T-cell (primary cell): ENCODE measurements at places on chromosomes 4 and X.

GRCh38 chr4:5127556-5127955, 76.3 kb downstream of the STK32B start:
- DNase-seq = no peak

GRCh38 chr4:56414135-56414670, 21.2 kb downstream of the PPAT start:
- no peak for DNase-seq

- DNase-seq = no peak
Measured at GRCh38 chr4:81353861-81354260, 117.8 kb downstream of the RASGEF1B start.

GRCh38 chr4:173073939-173074500, 94.6 kb upstream of the GALNT7 start:
- DNase-seq = no peak

GRCh38 chrX:13903405-13903804, 86.5 kb upstream of the GPM6B start:
- DNase-seq = no peak

DNA sequence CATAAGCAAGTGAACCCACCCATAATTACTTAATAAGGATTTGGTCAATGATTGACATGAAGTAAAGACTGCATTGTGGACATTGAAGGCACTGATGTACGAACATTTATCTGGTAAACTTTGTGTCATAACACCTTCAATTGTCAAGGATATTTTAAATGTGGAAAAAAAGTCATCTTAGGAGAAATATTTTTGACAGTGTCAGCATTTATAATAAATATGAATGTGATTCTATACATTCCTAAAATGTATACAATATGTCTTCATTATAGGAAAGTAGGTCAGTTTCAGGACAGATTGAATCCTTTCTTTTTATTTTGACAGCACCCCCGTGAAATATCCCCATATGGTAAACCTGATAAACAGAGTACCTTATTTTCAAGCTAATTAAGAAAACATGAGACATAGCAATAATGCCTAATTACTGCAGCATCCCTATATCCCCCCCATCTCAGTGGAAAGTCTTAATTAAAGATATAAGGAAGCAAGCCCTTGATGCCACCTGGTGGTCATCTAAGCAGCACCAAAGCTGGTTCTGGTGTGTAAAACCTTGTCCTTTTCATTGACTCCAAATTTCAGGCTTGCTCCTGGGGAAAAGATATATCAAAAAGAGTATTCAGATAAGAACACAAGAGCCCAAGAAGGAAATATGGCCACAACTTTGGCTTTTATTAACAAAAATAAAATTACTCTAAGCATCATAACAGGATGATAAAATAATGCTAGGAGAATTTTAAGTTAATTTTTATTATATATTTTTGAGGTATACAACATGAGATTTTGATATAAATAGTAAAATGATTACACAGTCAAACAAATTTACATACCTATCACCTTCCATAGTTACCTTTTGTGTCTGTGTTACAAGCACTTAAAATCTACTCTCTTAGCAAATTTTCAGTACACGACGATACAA, 379.7 kb downstream of the TLL1 start:
- no peak for DNase-seq

- no peak for DNase-seq
Measured at GRCh38 chrX:131306601-131307000, 17.5 kb upstream of the IGSF1 start.

GRCh38 chrX:21700275-21700674, 42.1 kb upstream of the KLHL34 start:
- no peak for DNase-seq

GRCh38 chrX:139930916-139931645, 1.8 kb downstream of the ATP11C start:
- DNase-seq = no peak

DNA sequence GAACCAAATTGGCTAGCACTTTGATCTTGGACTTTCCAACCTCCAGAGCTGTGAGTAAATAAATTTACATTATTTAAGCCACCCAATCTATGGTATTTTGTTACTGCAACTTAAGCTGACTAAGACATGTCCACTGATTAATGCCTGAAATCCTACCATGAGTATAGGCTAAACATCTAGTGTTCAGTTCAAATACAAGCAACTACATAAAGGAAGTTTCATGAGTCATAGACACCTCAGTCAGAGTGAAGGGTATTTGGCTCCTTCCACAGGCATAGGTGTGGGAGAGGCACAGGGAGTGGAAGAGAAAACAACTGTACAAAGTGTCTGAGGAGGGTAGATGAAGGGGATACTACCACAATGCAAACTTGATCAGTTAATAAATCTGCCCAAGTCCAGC, 35.5 kb upstream of the PCDH19 start:
- DNase-seq = no peak

DNA sequence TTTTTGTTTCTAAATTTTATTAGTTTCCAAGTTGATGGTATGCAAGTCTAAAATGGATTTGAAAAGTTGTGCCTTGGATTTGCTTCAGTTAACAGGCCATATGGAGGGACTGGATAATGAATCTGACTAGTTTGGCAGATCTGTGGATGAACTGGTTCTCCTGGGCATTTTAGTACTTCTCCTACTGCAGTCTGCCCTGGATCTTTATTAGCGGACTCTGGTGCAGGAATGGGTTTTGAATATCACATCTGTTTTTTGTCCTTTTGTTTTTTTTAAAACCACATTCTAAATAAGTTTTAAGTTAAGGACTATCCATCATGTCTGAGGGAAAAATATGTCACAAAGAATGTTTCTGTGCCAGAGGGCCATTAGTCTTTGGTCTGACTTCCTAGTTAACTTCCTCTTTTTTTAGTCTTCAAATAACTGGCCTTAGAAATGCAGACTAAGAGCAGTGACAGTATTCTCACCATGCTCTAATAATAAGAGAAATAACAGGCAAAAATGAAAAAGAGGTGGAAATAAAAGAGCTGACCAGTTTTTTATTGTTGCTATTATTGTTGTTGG, 13.9 kb upstream of the DCK start:
- DNase-seq = no peak

DNA sequence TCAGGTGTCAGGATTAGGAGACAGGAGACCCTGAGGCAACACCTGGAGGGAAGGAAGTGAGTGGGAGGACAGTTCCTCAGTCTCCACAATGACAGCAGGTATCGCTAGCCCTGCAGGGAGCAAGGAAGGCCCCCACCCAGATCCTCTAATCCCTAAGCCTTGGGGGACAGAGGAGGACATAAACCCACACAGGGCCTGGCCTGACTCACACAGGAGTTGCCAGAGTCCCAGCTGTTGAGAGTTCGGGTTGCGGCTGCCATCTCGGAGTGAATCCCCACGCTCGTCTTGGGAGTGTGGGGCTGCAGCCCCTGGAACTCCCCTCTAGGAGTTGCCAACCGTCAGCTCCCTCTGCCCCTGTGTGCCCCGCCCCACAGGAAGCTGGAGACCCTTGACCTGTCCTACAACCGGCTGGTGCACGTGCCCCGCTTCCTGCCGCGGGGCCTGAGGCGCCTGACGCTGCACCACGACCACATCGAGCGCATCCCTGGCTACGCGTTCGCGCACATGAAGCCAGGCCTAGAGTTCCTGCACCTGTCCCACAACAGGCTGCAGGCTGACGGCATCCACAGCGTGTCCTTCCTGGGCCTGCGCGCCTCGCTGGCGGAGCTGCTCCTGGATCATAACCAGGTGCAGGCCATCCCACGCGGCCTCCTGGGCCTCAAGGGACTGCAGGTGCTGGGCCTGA, 9.2 kb upstream of the BGN start:
- DNase-seq = no peak

DNA sequence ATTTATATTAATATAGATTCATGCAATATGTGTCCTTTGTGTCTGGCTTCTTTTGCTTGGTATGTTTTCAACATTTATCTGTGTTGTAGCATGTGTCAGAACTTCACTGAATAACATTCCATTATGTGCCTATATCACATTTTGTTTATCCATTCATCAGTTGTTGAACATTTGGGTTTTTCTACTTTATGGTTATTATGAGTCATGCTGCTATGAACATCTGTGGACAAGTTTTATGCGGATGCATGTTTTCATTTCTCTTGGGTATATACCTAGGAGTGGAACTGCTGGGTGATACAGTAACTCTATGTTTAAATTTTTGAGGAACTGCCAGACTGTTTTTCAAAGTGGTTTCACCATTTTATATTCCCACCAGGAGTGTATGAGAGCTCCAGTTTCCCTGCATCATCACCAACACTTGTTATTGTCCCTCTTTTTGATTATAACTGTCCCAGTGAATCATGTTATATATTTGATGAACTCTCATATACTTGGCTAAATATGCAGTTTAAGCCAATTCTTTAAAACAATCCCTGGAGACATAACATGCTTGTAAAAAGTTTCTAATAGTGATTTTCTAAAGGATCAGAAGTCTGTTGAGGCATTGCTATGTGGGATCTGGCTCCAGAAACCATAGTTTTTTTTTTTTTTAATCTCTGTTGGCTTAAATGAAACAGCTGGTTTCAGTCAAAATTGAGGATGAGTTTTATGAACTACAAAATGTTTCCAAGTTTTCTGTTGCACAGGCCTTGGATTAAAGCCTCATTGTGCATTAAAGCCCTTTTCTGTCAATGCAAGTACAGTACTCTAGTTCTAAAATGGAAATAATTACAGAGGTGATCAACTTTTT, 21.6 kb upstream of the REPS2 start:
- DNase-seq = no peak

DNA sequence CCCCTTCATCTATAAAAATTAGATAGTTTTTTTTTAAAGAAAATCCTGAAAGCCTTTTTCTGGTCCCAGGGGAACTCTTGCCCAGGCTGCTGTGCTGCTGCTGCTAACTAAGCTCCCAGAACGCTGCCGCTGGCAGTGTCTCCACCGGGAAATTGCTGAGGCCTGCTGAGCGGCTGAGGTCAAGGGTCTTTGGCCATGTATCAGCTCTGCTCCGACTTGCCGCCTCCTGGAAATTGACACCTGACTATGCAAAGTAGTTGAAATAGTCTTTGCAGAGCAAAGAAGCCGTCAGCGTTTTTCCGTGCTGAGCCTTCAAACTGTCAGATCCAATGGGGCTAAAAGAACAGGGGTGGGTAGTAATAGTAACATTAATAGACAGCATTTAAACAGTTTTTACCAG, 839 bp downstream of the QDPR start:
- no peak for DNase-seq

GRCh38 chrX:72348247-72348979, 42.7 kb upstream of the CITED1 start:
- DNase-seq = no peak

- no peak for DNase-seq
Measured at GRCh38 chr4:41683326-41683725, 65.2 kb downstream of the PHOX2B start.

DNA sequence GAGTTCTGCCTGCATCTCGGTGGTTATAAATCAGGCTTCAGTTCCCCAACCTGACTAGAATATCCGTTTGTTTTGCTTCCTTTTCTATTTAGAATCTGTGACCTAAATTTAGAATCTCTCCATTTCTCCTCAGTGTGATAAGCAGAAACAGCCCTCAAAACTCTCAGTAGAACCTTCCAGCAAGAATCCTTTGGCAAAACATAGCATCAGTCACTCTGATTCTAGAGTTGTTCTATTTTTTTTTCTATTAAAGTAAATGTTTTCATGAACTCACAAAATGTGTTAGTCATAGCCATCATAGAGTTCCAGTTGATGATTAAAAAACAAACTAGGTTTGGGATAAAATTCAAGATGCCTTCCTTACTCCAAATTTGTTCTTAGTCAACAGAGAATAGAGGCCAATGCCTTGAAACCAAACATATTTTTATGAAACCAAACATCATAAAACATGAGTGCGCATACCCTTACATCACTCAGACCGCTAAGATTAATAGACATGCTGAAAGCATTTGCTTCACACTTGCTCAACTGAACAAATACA, 13.2 kb upstream of the C1QTNF7 start:
- DNase-seq = no peak

DNA sequence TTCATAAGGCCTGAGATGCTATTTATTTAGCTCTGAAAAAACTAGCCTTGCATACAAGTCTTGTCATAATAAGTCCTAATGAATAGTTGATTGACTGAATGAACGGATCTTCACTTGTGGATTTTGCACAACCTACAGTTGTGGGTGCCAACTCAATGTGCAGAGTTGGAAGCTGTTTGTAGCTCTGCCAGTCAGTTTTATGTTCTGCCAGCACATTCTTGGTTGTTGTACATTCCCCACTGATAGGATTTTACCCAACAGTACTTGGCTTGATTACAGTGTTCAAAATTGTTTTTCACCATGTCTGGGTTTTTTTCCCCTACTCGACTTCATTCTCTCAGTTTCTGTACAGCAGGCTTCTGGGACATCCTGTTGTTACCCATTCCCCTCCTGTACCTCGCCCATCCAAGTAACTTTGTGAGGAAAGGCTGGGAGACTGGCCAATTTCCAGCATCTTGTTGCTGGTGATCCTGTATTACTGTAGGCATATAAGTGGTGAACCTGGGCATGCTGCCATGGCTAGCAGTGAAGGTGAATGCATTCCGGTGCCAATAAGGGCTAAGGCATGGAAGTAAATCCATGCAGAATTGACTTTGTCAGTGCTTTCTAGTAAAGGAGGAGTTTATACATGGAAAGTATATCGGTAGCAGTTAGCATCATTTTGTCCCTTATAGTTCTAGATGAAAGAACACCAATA, 22.8 kb downstream of the IL1RAPL1 start:
- no peak for DNase-seq

- no peak for DNase-seq
Measured at GRCh38 chrX:3712870-3713224, 602 bp downstream of the PRKX start.

DNA sequence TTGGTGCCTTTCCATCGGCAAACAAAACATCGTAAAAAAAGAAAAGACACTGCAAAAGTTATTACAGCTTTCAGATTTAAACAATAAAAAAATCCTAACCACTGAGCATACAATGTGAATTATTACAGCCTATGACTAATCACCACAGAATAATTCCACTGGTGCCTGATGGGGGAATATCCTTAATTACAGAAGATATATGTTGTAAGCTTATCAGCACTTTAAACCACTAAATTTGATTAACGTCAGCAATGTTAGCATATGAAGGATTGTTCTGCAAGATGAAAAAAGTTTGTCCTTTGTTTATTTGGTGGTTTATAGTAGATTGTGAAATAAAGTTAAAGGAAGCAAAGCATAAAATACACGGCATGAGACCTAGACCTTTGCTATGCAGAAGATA, 210.2 kb upstream of the ADAMTS3 start:
- no peak for DNase-seq

GRCh38 chrX:8815460-8816065, 14.4 kb upstream of the FAM9A start:
- DNase-seq = no peak
